ENCODE measurements at places on chromosomes 3 and 15. TPM values are rescaled to one million over a fixed set of nuclear protein-coding genes. Genes with fewer than 3 reads are reported as not detected.

ITPKA gene
- 1.2 TPM for total RNA-seq

DUOXA2 gene
- 1.2 TPM for total RNA-seq

KNSTRN gene
- total RNA-seq, result 25.6 TPM

GABRG3 gene
- total RNA-seq, result 0.21 TPM

ARHGAP31 gene
- 16.4 TPM for total RNA-seq

LRRN1 gene
- total RNA-seq, result 48.5 TPM

STAC gene
- total RNA-seq, result 32.6 TPM

FETUB gene
- total RNA-seq, result not detected

OR4F6 gene
- not detected for total RNA-seq

C2CD4A gene
- not detected for total RNA-seq

CCR1 gene
- 1.2 TPM for total RNA-seq

KNG1 gene
- not detected for total RNA-seq

SLC22A14 gene
- not detected for total RNA-seq

CTXN2 gene
- not detected for total RNA-seq

ZNF502 gene
- total RNA-seq, result 10.5 TPM

UCN2 gene
- total RNA-seq, result 2.4 TPM

IL17RD gene
- 46.1 TPM for total RNA-seq

PTX3 gene
- total RNA-seq, result 3.5 TPM

SKOR1 gene
- total RNA-seq, result 0.31 TPM

CACNA2D2 gene
- total RNA-seq, result 4.3 TPM

DNAH12 gene
- total RNA-seq, result 0.21 TPM

SLC12A8 gene
- total RNA-seq, result 9.0 TPM

PGBD4 gene
- 1.3 TPM for total RNA-seq

TMEM207 gene
- total RNA-seq, result not detected

KLHDC8B gene
- 73.4 TPM for total RNA-seq

EIF4E3 gene
- 15.3 TPM for total RNA-seq

GOLGA6A gene
- not detected for total RNA-seq

KCTD6 gene
- total RNA-seq, result 13.3 TPM

SERPINI2 gene
- total RNA-seq, result 2.2 TPM

SLCO3A1 gene
- total RNA-seq, result 10.7 TPM

ACTRT3 gene
- total RNA-seq, result 1.7 TPM

VPS13C gene
- 93.5 TPM for total RNA-seq

ZNF619 gene
- total RNA-seq, result 8.4 TPM

C3orf85 gene
- total RNA-seq, result not detected

FBXW12 gene
- not detected for total RNA-seq

TRIM42 gene
- total RNA-seq, result not detected

LRRC49 gene
- total RNA-seq, result 18.5 TPM

NPAP1 gene
- not detected for total RNA-seq

FSD2 gene
- 58.6 TPM for total RNA-seq
